DMS79 treated with DMSO at 0.1 percent for 48 hours (cell line): ENCODE measurements at places on chromosomes 13 and 19.

- no peak for DNase-seq
Measured at GRCh38 chr19:2113439-2114211, 16.9 kb downstream of the IZUMO4 start.

GRCh38 chr19:48954595-48955307 lies at the start of gene BAX:
Gene BAX, plus strand, starts transcription at chr19:48954875. Its CDS starts 54 bp downstream, at chr19:48954929.
- peak; percentile 96 for DNase-seq

DNA sequence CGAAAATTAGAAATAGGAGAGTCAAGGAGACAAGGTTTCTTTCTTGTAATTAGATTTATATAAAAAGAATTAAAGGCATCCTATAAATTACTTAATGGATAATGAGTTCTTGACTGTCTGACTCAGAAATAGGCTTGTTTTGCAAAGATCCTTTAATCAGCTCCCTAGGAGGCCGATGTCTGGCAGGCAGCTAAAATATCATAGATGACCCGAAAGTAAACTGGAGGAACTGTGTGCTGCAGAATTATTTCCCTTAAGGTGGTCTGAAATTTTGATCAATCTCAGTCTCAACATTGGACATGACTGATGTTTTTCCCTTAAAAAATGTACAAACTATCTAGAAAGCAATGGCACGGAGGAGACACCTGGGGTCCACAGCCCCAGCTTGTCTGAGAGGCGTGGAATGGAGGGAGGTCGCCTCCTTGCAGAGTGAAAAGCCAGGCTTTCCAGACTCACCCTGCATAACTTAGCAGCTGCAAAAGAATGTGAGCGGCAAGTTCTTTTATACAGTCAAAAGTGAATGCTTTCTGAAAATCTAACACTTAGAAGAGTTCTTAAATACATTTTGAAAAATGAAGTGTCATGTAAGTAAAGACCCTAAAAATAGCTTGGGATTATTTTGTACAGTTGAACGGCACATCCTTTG lies 44.8 kb downstream of the MBNL2 start:
- no peak for DNase-seq

- DNase-seq = no peak
Measured at GRCh38 chr19:13012690-13013608, 17.7 kb downstream of the NFIX start.

GRCh38 chr13:105121221-105121620 lies 1414.2 kb downstream of the EFNB2 start:
- DNase-seq = no peak

- no peak for DNase-seq
Measured at GRCh38 chr19:41551711-41552110, 24.3 kb upstream of the CEACAM21 start.

GRCh38 chr19:52494518-52494917 lies 33.0 kb upstream of the ZNF808 start:
- no peak for DNase-seq

DNA sequence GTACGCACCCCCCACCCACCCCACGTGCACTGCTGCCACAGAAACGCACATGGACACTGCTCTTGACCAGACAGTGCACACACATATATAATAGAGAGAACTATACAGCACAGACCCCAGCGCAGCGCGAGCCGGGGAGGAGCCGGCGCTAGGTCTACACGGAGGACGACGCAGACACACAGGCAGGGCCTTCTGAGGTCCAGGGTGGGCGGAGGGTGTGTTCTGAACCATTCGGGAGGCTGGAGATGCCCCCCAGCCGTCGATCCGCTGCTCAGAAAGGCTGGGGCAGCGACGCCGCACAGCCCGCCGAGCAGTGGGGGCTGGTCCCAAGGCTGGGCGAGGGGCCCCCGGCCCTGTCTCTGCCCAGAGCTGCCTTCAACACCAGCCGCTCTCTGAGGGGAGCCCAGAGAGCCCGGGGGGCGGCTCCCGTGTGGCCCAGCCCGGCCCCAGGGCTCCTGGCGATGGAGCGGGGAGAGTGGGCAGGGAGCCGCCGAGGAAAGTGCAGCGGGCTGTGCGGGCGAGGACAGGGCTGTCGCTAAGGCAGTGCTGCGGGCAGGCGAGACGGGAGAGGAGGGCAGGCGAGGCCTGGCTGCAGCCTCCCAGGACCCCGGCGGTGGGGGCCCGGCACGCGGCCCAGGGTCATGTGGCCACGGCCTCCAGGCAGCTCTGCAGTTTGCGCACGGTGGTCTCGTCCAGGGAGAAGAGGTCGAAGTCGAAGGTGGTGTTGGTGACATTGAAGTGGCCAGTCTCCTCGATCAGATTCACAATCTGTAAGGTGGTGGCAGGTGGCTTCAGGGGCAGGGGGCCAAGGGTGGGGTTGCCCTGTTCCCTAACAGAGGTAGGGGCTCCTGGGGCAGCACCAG lies 67.1 kb downstream of the MLLT1 start:
- no peak for DNase-seq

DNA sequence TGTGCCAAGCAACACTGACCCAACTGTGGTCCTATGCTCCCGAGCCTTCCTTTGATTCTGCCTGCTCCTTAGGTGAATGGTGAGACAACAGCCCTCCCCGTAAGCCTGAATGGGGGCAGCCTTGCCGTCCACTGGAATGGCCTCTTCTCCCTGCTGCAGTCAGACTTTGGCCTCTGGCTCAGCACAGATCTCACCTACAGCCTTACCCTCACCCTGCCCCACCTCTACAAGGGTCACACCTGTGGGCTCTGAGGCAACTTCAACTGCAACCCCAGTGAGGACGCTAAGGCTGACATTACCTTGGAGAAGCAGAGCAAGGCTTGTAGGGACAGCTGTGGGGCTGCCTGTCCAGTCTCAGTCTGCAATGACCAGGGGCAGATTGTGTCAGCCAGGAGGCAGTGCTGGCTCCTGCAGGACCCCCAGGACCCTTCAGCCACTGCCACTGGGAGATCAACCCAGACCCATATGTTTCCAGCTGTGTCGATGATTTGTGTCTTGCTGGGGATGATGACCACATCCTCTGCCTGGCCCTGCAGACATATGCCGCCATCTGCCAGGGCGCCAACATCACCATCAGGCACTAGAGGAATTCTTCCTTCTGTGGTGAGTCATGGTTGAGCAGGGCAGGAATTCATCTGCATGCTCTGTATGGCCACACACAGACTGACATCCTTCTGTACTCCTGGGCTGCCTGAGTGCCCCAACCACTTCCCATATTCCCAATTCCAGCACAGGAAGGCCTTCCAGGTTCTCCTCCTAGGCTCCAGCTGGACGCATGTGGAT lies 27.3 kb upstream of the FXYD3 start:
- no peak for DNase-seq

DNA sequence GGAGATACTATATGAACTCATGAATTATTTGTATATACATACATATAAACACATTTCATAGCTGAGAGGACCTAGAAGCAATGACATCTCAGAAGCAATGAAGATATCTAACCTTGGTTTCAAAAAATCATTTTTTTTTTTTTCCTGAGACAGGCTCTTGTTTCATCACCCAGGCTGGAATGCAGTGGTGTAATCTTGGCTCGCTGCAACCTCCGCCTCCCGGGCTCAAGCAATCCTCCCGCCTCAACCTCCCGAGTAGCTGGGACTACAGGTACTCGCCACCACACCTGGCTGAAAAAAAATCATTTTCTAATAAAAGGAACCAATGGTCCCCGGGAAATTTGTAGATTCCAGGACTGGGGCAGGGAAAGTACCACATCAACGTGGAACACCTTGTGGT lies 4.0 kb downstream of the ZNF565 start:
- DNase-seq = no peak

GRCh38 chr13:45934283-45934682 lies 82.7 kb upstream of the SIAH3 start:
- no peak for DNase-seq
